ENCODE measurements at places on chromosomes 11 and 22.

DNA sequence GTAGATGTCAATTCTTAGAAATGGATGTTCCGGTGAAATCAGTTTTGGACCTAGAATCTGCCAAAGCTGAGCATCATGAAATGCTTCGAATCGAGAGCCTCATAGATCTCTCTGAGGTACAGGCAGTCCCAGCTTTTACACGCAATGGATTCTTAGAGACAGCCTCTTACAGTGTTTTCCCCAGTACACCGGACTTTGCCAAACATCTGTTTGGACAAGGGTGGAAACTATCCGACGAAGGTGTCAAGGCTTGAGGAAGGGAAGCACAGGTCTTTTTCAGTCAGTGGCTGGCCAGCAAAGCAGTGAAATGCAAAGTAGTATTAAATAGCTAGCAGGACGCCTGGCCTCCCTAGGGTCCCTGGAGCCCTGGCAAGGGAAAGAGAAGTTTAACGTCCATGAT lies 4.9 kb downstream of the GRK3 start:
- no peak for DNase-seq

DNA sequence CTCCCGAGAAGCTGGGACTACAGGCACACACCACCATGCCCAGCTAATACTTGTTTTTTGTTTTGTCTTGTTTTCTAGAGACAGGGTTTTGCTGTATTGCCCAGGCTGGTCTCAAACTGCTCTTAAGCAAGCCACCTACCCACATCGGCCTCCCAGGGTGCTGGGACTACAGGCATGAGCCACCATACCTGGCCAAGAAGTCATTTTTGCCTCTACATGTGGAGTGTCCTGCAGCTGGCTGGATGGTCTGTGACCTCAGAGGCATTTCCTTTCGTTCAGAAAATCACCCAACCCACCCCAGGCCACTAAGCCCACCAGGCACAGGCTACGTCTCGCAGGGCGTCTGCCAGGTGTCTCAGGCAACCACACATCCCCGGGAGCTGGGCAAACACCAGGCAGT lies 12.8 kb downstream of the SHANK2 start:
- no peak for DNase-seq

GRCh38 chr11:74627381-74627780 lies 35.0 kb downstream of the POLD3 start:
- DNase-seq: no peak

DNA sequence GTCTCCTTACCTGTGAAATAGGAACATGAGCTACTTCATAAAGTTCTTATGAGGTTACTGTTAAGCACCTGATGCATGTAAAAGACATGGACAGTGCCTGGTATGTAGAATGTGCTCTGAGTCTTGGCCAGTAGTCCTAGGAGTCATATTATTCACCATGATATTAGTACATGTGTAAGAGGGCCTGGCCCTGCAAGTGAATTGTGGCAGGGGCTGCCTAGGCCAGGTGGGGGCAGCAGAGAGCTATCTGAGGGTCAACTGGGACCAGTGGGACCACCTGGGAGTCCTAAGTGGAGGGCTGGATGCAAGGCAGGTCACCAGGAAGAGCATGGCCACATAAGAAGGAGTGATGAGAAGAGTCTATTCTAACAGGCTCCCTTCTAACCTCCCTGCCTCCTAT lies 529.5 kb downstream of the SOX6 start:
- peak; percentile 18 for DNase-seq

DNA sequence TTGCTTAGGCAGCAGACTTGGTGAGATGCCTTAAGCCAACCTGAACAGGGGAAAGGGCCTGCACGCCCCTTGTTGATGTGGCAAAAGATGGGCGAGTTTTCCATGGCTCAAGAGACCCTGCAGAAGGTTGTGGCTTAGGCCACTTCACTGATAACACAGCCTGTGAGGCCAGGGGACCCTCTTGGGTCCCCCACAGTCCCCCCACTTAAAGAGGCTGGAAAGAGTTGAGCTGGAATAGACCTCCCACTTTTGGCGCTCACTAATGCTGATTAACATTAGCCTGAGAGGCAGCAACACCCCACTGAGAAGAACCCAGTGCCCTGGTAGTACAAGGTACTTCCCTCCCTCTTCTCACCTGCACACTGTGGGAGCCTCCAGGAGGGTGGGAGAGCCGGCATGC lies 107.5 kb downstream of the TRIM29 start:
- no peak for DNase-seq

DNA sequence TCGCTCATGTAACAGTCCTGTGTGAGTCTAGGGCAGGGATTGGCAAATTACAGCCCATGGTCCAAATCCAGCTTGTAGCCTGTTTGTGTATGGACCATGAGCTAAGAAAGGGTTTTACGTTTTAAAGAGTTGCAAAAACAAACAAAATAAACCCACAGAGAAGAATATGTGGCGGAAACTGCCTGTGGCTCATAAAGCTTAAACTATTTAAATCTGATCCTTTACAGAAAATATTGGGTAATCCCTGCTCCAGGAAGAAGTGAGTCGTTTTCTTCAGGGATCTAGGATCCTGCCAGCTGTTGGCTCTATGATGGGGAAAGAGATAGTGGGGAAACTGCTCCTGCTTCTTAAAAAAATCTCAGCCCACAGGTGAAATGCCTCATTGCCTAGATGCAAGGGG lies 3.4 kb upstream of the OR6Q1 start:
- DNase-seq: no peak

- DNase-seq: no peak
Measured at GRCh38 chr11:90803366-90803765, 580.5 kb upstream of the CHORDC1 start.

DNA sequence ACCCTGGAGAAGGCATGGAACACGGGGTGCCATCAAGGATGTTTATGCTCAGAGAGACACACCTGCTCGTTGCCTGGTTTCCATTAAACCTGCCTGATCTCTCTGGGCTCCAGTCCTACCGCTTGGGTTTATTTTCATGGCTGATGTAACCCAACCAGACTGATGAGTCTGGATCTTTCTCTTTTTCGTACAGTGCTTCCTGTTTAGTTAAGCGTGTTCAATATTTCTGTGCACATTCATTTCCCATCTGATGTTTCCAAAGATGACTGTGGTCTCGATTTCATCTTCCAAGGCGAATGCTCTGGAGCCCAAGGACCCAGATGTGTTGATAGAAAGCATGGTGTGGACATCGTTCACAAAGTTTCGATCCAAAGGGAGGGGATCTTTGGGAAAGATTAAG lies 84.3 kb downstream of the SNX19 start:
- no peak for DNase-seq

DNA sequence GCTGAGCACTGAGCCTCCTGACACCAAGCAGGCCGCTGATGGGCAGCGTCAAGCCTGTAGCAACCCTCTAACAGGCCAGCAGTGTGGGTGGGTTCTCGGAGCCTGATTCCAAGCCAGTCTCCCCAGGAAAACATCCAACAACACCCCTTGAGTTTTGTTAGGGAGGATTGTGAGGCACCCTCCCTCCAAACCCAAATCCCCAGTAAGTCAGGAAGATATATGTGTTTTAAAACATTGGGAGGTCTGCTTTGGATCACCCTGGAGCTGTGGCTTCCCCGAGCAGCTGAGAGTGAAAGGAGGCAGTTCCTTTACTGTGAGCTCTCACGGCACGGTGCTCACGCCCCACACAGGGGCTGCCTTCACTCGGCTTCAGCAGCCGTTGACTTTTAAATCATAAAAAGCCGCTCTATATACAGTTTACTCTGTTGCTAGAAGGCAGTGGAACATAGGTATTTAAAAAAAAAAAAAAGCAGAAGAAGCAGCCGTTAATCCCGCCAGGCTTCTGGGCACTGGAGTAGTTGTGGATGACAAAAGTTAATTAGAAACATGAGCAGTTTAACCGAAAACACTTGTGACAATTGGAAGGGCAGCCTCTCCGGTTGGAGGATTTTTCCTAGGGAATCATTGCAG lies 218.6 kb downstream of the NAV2 start:
- no peak for DNase-seq

DNA sequence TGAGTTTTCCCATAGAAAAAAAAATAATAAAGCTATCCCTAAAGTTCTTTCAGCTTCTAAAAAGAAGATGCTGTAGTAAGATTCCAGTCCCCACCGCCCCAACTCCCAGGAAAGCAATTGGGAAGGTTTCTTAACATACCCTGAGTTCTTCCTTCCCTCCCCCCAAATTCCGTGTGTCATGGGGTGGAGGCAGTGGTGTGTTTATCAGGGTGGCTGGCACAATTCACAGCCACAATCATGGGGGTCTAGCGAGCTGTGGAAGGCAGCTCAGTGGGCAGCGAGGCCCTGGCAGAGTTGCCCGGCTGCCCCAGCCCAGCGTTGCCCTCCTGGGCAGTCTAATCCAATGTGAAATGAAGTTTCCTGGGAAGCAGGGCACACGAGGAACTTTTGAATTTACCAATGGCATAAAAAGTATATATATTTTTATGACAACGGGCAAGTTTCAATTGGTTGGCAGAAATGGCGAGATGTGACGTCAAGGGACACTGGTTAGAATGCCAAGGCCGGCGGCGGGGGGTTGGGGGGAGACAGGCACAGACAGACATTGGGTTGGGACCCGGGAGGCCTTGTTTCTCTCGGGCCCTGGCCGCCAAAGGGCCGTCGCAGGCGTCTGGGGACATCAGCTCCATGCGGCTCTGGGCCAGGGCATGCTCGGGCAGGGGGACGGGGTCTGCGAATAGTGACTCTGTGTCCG lies 80.7 kb upstream of the PPARA start:
- peak; percentile 73 for DNase-seq

DNA sequence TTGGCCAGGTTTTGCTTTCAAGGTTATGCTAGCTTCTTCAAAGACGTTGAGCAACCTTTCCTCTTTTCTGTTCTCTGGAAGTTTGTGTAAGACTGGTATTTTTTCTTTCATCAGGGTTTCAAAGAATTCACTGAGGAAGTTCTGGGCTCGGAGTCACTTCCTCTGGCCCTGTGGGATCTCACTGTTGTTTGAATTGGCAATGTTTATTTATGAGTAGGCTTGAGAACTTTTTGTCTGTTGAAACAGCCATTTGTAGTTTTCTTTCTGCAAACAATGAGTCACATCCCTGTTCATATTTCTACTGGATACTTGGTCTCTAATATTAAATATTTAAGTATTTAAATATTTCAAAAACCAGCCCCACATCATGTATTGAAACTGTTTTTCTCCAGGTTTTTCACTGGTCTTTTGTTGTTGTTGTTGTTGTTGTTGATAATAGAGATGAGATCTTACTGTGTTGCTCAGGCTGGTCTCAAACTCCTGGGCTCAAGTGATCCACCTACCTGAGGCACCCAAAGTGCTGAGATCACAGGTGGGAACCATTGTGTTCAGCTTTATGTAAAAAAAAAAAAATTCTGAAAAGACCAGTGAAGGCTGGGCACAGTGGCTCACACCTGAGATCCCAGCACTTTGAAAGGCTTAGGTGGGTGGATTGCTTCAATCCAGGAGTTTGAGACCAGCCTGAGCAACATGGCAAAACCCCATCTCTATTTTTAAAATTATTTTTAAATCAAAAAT lies 26.9 kb downstream of the SUSD2 start:
- peak; percentile 32 for DNase-seq

GRCh38 chr22:21020802-21021429 lies 6.0 kb downstream of the P2RX6 start:
- no peak for DNase-seq
